ENCODE measurements at places on chromosomes 4 and X.
A peak's percentile ranks its signal among the peaks of the same experiment; 100 is the strongest.

DNA sequence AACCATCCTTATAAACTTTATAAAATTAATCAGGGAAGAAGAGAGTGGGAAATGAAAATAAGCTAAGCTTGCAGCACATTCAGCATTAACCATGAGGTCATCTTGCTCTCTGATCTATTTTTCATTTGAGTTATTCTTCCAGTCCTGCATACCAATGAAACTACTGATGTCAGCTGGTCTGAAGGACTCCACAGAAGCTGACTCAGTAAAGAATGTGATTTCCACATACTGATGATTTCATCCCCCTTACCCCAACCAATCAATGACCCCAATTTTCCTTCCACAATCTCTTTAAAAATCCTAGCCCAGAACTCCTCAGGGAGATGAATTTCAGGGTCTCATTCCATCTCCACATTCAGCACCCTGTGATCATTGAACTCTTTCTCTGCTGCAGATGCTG is 18.8 kb upstream of the DSPP start:
- no peak for DNase-seq

- no peak for DNase-seq
Measured at GRCh38 chrX:19804151-19804550, 83.2 kb downstream of the SH3KBP1 start.

GRCh38 chr4:188683571-188683970 is 544.3 kb downstream of the TRIML1 start:
- DNase-seq: no peak

GRCh38 chrX:40755291-40756249 is 20.2 kb upstream of the MED14 start:
- DNase-seq: no peak

GRCh38 chr4:180081072-180081471 is 2162.1 kb upstream of the TENM3 start:
- no peak for DNase-seq

- no peak for DNase-seq
Measured at GRCh38 chrX:72243472-72243871, 4.6 kb upstream of the ERCC6L start.

GRCh38 chrX:125769628-125770027 is 396.5 kb downstream of the DCAF12L2 start:
- DNase-seq: no peak

GRCh38 chr4:98864560-98864959 is 64.4 kb downstream of the EIF4E start:
- no peak for DNase-seq

DNA sequence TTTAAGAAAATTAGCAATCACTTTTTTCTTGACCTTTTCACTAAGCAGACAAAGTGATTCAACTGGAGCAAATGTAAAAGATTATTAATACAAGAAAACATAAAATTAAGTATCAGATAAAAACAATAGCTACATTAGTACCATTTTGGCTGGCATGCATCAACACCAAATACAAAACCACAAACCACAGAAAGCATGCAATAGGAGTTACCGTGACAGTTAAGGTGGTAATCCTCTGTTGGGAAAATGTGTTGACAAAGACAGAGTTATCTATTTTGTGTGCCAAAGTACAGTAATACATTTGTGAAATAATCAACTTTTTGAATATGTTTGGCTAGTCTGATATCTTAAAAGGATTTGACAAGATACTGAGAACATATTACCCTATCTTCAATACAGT is 89.8 kb upstream of the ETNPPL start:
- no peak for DNase-seq

- peak; percentile 62 for DNase-seq
Measured at GRCh38 chrX:153900831-153901752, 3.4 kb upstream of the AVPR2 start.

GRCh38 chr4:183337349-183337748 is 15.1 kb upstream of the CLDN24 start:
- DNase-seq: no peak

DNA sequence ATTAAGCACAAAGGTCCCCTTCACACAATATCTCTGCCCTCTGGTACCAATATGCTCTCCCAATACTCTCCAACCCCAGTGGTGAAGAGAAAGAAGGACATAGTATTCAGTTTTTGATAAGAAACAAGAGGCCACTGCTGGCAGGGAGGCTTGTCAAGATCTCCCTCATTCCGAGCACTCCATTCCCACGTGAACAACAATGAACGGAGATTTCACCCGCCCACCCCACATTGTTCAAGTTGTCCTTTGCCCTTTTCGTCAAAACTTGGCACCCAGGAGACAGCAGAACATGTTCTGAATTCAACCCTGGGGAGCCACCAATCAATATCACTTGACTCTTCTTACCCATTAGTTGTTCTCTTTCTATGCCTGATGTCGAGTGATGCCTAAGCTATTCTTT is 54.2 kb upstream of the SLC25A4 start:
- no peak for DNase-seq

GRCh38 chrX:93422693-93423092 is 250.7 kb downstream of the NAP1L3 start:
- DNase-seq: no peak

DNA sequence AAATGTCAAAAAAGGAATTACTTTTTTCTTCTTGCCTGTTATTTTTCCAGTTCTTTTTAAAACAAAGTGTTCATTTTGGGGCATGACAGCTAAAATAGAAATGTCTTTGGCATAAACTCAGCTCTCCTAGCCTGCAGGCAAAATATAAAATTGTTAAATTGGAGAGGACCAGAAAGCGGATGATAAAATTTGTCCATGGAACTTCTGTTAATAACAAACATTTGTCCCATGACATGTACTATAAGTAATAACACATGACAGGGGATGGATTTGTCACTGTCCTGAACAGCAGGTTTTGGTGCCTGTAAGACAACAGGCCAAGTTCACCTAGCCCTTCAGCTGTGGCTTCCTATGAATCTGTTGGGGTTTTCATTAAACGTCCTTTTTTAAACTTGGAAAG is 184.0 kb upstream of the TTC29 start:
- DNase-seq: no peak

GRCh38 chrX:134925551-134925950 is 65.2 kb upstream of the SMIM10 start:
- no peak for DNase-seq

DNA sequence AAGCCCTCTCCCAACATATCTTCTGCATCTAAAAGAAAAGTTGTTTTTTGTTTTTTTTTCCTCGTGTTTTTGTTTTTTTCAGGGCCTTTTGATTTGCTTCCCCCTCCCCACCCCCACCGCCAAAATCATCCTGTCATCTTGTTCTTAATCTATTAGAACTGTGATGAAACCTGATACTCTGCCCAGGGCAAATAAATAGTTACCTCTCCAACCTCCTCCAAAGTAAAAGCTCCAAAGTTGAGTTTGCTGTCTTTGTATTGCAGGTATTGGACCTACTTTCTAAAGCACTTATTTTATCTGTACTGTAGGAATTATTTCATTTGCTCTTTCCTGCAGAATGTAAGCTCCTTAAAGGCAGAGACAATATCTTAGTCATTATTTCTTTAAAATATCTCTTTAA is 172.9 kb downstream of the SOWAHB start:
- no peak for DNase-seq

DNA sequence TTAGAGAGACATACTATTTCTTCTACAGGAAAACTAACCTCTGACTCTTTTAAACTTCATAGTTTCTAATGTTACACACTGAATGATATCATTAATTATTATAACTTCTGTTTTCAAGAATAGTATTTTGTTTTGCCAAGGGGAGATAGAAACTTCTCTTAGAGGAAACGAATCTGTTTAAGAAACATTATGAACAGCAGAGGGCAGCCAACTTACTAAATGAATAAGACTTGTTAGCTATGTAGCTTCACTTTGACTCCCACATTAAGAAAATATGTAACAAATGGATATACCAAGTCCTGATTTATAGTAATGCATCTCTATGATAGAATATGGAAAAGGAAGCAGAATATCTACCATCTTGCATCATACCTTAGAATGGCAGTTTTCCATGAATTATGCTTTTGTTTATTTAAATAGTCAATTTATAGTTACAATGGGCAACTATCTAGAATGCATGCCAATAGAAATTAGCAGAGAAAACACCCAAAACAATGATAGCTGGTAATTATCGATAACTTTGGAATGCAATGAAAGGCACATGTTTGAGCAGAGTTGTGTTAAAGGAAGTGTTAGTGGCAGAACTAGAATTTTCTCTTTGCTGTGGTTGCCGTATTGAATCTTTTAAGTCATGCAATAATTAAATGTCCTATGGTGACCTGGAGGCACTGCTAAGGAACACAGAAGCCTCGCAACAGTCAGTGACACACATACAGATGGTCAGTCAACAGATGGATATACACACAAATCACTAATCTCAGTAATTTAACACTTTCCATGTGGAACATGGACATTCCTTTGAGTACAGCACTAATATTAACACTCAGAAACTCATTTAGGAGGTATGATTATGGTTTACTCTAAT is 105.7 kb upstream of the PDLIM3 start:
- no peak for DNase-seq

DNA sequence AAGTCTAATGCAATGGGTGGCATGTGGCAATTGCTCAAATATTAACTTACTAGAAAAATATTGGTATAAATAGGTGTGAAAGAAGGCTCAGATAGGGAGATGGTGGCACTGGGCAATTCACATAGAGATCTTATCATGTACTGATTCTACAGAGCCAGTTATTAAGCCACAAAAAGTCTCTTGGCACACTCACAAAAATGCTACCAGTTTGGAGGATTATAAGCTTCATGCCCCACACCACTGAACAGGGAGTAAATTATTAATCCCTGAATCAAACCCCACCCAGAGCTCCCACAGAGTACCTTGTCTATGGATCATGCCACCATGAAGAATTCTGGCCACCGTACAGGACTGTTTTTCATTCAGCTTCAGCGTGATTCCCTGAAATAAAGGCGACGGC is 13.8 kb downstream of the MPP1 start:
- no peak for DNase-seq

All from activated naive CD4-positive, alpha-beta T cell treated with anti-CD3 and anti-CD28 coated beads, Interleukin-2, amount 50 U/mL, for 16 hours (primary cell).